ENCODE measurements at places on chromosomes 16 and 17. TPM values are rescaled to one million over a fixed set of nuclear protein-coding genes. Genes with fewer than 3 reads are reported as not detected.

Gene ZNRF1
- total RNA-seq = 22.4 TPM

Gene FOXF1
- not detected for total RNA-seq

Gene NPIPA1
- total RNA-seq = 51.6 TPM

Gene CD300E
- total RNA-seq = not detected

Gene UBFD1
- total RNA-seq = 51.9 TPM

Gene MPP2
- total RNA-seq = 3.2 TPM

Gene CHP2
- total RNA-seq = not detected

Gene TSPOAP1
- not detected for total RNA-seq

Gene PPP1R27
- total RNA-seq = 0.22 TPM

Gene FA2H
- 34.7 TPM for total RNA-seq

Gene IRX3
- total RNA-seq = 5.2 TPM

Gene TPSAB1
- not detected for total RNA-seq

Gene TMC7
- 9.6 TPM for total RNA-seq

Gene FBXW10
- total RNA-seq = 0.95 TPM

Gene CA7
- total RNA-seq = not detected

Gene KRTAP4-5
- total RNA-seq = not detected

Gene TMEM204
- not detected for total RNA-seq

Gene HOXB4
- total RNA-seq = 0.08 TPM

Gene TMC6
- 10.1 TPM for total RNA-seq

Gene EDC4
- total RNA-seq = 71.1 TPM

Gene HSD17B1
- total RNA-seq = 1.5 TPM

Gene SEZ6
- total RNA-seq = 0.05 TPM

Gene C16orf54
- total RNA-seq = not detected

Gene KNOP1
- total RNA-seq = 49.9 TPM

Gene BEAN1
- 4.4 TPM for total RNA-seq

Gene ENPP7
- not detected for total RNA-seq

Gene RAMP2
- total RNA-seq = 0.69 TPM

Gene EVPLL
- not detected for total RNA-seq

Gene MYH2
- not detected for total RNA-seq

Gene KRT13
- 0.19 TPM for total RNA-seq

Gene CMTM2
- total RNA-seq = not detected

Gene GCSH
- total RNA-seq = 52.3 TPM

Gene CFAP97D1
- total RNA-seq = not detected

Gene KCNJ18
- not detected for total RNA-seq

Gene CCL15
- not detected for total RNA-seq

Gene OTOP3
- total RNA-seq = not detected

Gene RRAD
- total RNA-seq = 10.9 TPM

Gene DPEP2
- total RNA-seq = not detected

Gene CYBA
- total RNA-seq = 238 TPM

Gene C17orf50
- total RNA-seq = 0.24 TPM

Gene RBBP6
- 26.9 TPM for total RNA-seq

Gene YBX2
- total RNA-seq = 0.53 TPM

Gene STH
- not detected for total RNA-seq

Gene ACAP1
- 3.9 TPM for total RNA-seq

Gene MSLN
- 2.5 TPM for total RNA-seq

Gene TPSD1
- not detected for total RNA-seq

Gene C1QTNF8
- total RNA-seq = not detected

Gene ALKBH5
- total RNA-seq = 60.7 TPM

Gene VMO1
- 1.3 TPM for total RNA-seq

Gene TERF2IP
- 46.7 TPM for total RNA-seq

Gene ASPA
- total RNA-seq = not detected

Gene SRL
- not detected for total RNA-seq

Gene ANKRD40CL
- not detected for total RNA-seq

Gene HYDIN
- total RNA-seq = 0.52 TPM

Gene HBQ1
- total RNA-seq = 8.2 TPM

All from A549 treated with DMSO at 1 μM for 4 hours (cell line).